ENCODE measurements at places on chromosomes 11 and 22. TPM values are rescaled to one million over a fixed set of nuclear protein-coding genes. Genes with fewer than 3 reads are reported as not detected.

The SHISA8 gene
- 0.70 TPM for total RNA-seq

The TP53I11 gene
- total RNA-seq = 2.2 TPM

The CEP126 gene
- total RNA-seq = 0.63 TPM

The YPEL4 gene
- total RNA-seq = 1.0 TPM

The GUCY1A2 gene
- total RNA-seq = not detected

The CEND1 gene
- total RNA-seq = 1.3 TPM

The IL17RA gene
- total RNA-seq = 25.1 TPM

The BDNF gene
- not detected for total RNA-seq

The KRTAP5-9 gene
- total RNA-seq = not detected

The GRM5 gene
- not detected for total RNA-seq

The OLFML1 gene
- not detected for total RNA-seq

The NLRP14 gene
- not detected for total RNA-seq

The TTC12 gene
- 10.4 TPM for total RNA-seq

The INS gene
- not detected for total RNA-seq

Measured in activated CD8-positive, alpha-beta memory T cell treated with anti-CD3 and anti-CD28 coated beads, Interleukin-2, amount 10 ng/mL, durations not matched to agents 7 days and 5 days (primary cell).